ENCODE measurements at places on chromosomes 5 and 9. TPM values are rescaled to one million over a fixed set of nuclear protein-coding genes. Genes with fewer than 3 reads are reported as not detected.

The SPATA9 gene
- not detected for total RNA-seq

The FGF1 gene
- 3.1 TPM for total RNA-seq

The PCDHA8 gene
- total RNA-seq, result 0.53 TPM

The HAVCR1 gene
- total RNA-seq, result not detected

The PRELID2 gene
- total RNA-seq, result 15.2 TPM

The KIF24 gene
- total RNA-seq, result 4.6 TPM

The PSD2 gene
- total RNA-seq, result not detected

The RORB gene
- 1.2 TPM for total RNA-seq

The FOXI1 gene
- not detected for total RNA-seq

The ESM1 gene
- total RNA-seq, result 18.3 TPM

The MEF2C gene
- 6.4 TPM for total RNA-seq

The LECT2 gene
- not detected for total RNA-seq

The GNA14 gene
- not detected for total RNA-seq

The ENTR1 gene
- total RNA-seq, result 128 TPM

The PCDHB11 gene
- 3.9 TPM for total RNA-seq

The CTNND2 gene
- 0.74 TPM for total RNA-seq

The TEK gene
- total RNA-seq, result 0.30 TPM

The ORM2 gene
- not detected for total RNA-seq

The FCN1 gene
- total RNA-seq, result not detected

The ACSL6 gene
- 0.34 TPM for total RNA-seq

The CRHBP gene
- 0.53 TPM for total RNA-seq

The SVEP1 gene
- 0.98 TPM for total RNA-seq

The HRH2 gene
- total RNA-seq, result 0.05 TPM

The ZMAT2 gene
- total RNA-seq, result 54.2 TPM

The HSPB3 gene
- 2.5 TPM for total RNA-seq

The CEP72 gene
- total RNA-seq, result 10.5 TPM

The GDA gene
- total RNA-seq, result 19.4 TPM

The ST8SIA4 gene
- total RNA-seq, result 13.3 TPM

The HTR4 gene
- total RNA-seq, result not detected

The SLCO4C1 gene
- 0.87 TPM for total RNA-seq

The CDH10 gene
- total RNA-seq, result 1.2 TPM

The RNF183 gene
- not detected for total RNA-seq
